ENCODE measurements at places on chromosomes 1 and 21. TPM values are rescaled to one million over a fixed set of nuclear protein-coding genes. Genes with fewer than 3 reads are reported as not detected.

The AADACL3 gene
- total RNA-seq, result not detected

The LCE3E gene
- total RNA-seq, result not detected

The AMY1C gene
- total RNA-seq, result not detected

The ERRFI1 gene
- total RNA-seq, result 1.5 TPM

The AK5 gene
- total RNA-seq, result 9.9 TPM

The SYT6 gene
- not detected for total RNA-seq

The OR2L8 gene
- total RNA-seq, result not detected

The CLDN17 gene
- not detected for total RNA-seq

The NUDT4B gene
- 0.41 TPM for total RNA-seq

The PRR9 gene
- total RNA-seq, result not detected

The LCE7A gene
- not detected for total RNA-seq

The CATSPERE gene
- total RNA-seq, result not detected

The PBX1 gene
- 0.18 TPM for total RNA-seq

The KLHDC8A gene
- total RNA-seq, result not detected

The FLVCR1 gene
- 13.5 TPM for total RNA-seq

The KTI12 gene
- total RNA-seq, result 7.6 TPM

The KRTAP19-3 gene
- not detected for total RNA-seq

The OR14A2 gene
- not detected for total RNA-seq

The NEXN gene
- total RNA-seq, result 3.6 TPM

The ACOT11 gene
- 2.0 TPM for total RNA-seq

The LIPI gene
- total RNA-seq, result not detected

The CD52 gene
- total RNA-seq, result 217 TPM

The MANEAL gene
- total RNA-seq, result 1.0 TPM

The HHIPL2 gene
- 0.37 TPM for total RNA-seq

The PTPN14 gene
- 4.1 TPM for total RNA-seq

The TMEM240 gene
- 0.46 TPM for total RNA-seq

The SLC9C2 gene
- not detected for total RNA-seq

The PLEKHN1 gene
- total RNA-seq, result 1.4 TPM

The OPTC gene
- not detected for total RNA-seq

The IFI44 gene
- total RNA-seq, result 43.1 TPM

The SV2A gene
- 7.8 TPM for total RNA-seq

The DIRAS3 gene
- 0.16 TPM for total RNA-seq

The OLFM3 gene
- not detected for total RNA-seq

The GJA9 gene
- total RNA-seq, result not detected

The OVAAL gene
- total RNA-seq, result not detected

The CCDC181 gene
- total RNA-seq, result 0.14 TPM

The CALML6 gene
- total RNA-seq, result 0.21 TPM

The SELL gene
- 206 TPM for total RNA-seq

The SLAMF8 gene
- 0.70 TPM for total RNA-seq

The OR2G6 gene
- not detected for total RNA-seq

The ROR1 gene
- 0.21 TPM for total RNA-seq

The GBP1 gene
- 79.9 TPM for total RNA-seq

The AGBL4 gene
- not detected for total RNA-seq

Measured in activated CD4-positive, alpha-beta T cell treated with anti-CD3 and anti-CD28 coated beads for 36 hours (primary cell).